Hepatocyte (in vitro differentiated cells): ENCODE measurements at places on chromosomes 7 and 10. TPM values are rescaled to one million over a fixed set of nuclear protein-coding genes. Genes with fewer than 3 reads are reported as not detected.

DNA sequence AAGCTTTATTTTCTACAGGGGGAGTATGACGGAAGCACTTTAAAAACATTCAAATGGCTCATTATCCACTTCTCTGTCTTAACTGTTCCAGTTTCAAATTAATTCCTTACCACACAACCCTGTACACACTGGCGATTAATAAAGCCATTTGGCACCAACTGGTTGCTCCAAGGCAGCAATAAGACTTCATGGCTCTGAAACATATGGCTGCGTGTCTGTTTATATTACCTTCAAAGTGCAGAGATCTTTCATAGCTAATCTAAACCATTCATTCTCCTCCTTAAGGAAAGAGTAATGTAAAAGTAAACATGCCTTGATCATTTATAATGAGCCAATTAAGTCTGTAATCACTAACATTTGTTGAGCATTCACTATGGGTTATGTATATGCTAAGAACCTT lies 325.7 kb downstream of the PARD3 start:
- H3K27me3 ChIP-seq: no peaks in the 10 kb centered on the region
- no peak for DNase-seq
- H3K4me3 ChIP-seq: no peak overlapping the region
- no peak overlapping the region for H3K27ac ChIP-seq
- H3K4me1 ChIP-seq: peaks cover 10% of the 10 kb centered on the region

DNA sequence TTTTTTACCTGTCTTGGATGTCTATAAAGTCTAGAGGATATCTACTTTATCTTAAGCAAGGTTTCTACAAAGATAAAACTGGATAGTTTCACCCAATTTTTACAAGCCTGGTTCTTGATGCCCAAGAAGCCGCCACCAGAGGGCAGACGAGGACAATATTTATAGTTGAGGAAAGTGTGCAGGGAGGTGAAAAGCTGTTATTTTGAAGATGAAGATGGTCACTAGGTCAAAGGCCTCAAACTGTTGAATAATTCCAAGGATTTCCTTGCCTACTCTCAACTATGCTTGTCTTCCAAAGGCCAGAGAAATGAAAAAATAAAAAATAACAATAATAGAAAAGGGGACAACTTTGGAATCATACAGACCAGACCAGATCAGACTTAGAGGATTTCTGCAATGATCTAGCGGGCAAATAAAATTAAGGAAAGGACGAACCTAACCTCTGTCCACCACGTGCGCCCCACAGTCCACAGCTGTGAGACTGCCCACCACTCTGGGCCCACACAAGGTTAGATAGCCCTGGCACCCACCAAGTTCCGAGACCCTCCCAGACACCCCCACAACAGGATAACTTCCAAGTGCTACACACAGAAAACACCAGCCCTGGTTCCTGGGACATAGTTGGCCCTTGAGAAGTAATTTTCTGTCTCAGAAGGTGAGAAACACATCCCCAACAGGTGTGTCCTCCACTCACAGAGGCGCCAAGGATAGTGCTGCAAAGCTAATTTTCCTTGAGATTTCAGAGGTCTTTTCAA lies 2.8 kb downstream of the PKD1L1 start:
- no peaks in the 10 kb centered on the region for H3K27me3 ChIP-seq
- H3K4me3 ChIP-seq: no peak overlapping the region
- H3K27ac ChIP-seq: no peak overlapping the region
- peaks cover 10% of the 10 kb centered on the region for H3K4me1 ChIP-seq

The MSS51 gene
- 1.2 and 1.6 TPM in 2 replicates for total RNA-seq

The CPA2 gene
- 198 and 298 TPM in 2 replicates for total RNA-seq

DNA sequence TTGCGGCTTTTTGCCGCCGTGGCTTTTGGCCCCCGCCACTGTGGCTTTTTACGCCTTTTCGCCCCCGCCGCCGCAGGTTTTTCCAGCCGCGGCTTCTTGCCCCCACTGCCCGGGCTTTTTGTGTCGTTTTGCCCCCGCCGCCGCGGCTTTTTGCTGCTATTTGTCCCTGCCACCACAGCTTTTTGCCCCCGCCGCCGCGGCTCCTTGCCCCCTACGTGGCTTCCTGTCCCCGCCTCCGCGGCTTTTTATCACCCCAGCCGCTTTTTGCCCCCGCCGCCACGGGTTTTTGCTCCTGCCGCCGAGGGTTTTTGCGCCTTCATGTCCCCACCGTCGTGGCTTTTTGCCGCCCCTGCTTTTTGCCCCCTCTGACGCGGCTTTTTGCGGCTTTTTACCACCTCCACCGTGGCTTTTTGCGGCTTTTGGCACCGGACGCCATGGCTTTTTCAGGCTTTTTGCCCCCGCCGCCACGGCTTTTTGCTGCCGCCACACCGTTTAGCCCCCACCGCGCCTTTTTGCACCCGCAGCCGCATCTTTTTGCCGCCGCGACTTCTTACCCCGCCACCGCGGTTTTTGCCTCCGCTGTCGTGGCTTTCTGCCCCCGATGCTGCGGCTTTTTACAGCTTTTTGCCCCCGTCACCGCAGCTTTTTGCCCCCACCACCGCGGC lies 637.0 kb downstream of the ZNF716 start:
- no peak for DNase-seq
- H3K4me3 ChIP-seq: no peak overlapping the region
- H3K4me1 ChIP-seq: no peaks in the 10 kb centered on the region

DNA sequence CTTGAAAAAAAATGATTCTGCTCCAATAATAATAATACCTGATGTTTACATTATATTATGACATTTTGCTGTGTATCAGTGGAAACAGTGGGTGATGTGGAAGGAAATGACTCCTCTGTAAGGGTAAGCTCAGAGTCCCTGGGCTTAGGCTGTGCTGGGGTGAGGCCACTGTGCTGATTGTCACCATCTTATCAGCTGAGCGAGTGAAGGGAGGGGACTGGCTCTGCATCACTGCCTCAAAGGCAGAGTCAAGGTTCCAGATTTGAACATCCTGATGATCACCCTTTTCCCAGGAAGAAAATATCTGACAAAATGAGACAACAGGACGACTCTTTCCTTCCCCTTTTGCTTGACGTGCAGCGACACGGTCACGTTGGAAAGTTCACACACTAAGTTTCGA lies 24.0 kb upstream of the HABP2 start:
- no peak overlapping the region for H3K4me3 ChIP-seq
- H3K27ac ChIP-seq: no peak overlapping the region
- no peaks in the 10 kb centered on the region for H3K36me3 ChIP-seq
- H3K27me3 ChIP-seq: no peaks in the 10 kb centered on the region

GRCh38 chr7:141950806-141951205 lies 4.0 kb upstream of the CLEC5A start:
- H3K27ac ChIP-seq: no peak overlapping the region
- no peaks in the 10 kb centered on the region for H3K4me1 ChIP-seq
- no peaks in the 10 kb centered on the region for H3K27me3 ChIP-seq
- no peak overlapping the region for H3K4me3 ChIP-seq

The EPDR1 gene
- 9.6 and 12.2 TPM in 2 replicates for total RNA-seq

DNA sequence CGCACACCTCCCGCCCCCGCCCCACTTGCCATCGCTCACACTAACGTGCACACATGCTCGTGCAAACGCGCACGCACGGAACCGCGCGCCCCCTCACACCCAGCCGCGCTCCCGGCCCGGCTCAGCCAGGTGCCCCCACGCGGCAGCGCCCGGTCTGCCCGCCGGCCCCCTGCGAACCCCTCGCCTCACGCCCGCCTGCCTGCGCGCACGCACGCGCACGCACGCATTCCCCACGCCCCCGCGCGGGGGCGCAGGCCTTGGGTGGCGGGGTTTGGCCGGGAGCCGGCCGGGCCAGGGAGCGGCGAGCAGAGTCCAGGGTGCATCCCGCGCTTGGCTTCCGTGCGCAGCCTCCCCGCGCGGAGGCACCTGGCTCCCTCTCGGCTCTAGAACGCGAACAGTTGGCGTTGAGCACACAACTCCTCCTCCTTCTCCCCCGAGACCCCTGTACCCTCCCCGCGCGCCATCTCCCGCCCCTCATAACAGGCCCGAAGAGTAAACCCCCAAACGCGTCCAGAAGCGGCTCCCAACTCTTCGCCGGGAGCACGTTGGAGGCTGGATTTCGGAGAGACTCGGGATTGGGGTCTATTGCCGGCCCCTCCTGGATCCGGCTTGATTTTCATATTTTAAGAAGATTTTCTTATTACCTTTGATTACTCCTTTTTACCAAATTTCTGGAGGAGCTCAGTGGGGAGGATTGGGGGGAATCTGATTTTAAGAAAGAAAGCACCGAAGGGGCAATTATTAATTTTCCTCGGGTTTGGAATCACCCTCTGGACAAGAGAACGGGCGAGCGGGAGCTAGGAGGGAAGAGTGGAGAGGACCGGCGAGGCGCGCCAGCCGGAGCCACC lies 527 bp upstream of the SORCS3 start:
- peaks cover 17% of the 10 kb centered on the region for H3K4me1 ChIP-seq
- DNase-seq: peak; percentile 49
- H3K27me3 ChIP-seq: peaks cover 90% of the 10 kb centered on the region
- no peaks in the 10 kb centered on the region for H3K36me3 ChIP-seq
- peak overlapping the region; percentile 20 for H3K4me3 ChIP-seq
- no peak overlapping the region for H3K27ac ChIP-seq

The ORC5 gene
- total RNA-seq: 9.1 and 11.9 TPM in 2 replicates

DNA sequence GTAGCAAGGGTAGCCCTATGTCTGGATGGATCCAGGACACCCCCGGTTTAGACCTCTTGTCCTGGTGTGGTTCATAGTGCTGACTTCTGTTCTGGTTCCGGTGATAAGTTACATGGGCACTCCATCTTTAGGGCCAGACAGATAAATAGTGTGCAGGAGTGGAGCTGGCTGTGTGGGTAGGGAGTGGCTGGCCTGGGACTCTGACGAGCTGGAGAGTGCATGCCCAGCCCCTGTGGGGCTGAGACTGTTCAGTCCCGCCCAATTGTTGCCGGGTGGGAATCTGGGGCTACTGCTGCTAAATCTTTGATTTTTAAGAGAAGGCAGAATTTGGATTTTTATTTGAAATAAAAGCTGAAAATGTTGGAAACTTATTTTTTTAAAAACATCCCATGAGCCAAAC lies 27.3 kb downstream of the PDCD11 start:
- no peak for DNase-seq
- no peaks in the 10 kb centered on the region for H3K36me3 ChIP-seq
- no peaks in the 10 kb centered on the region for H3K27me3 ChIP-seq
- no peak overlapping the region for H3K4me3 ChIP-seq
- H3K27ac ChIP-seq: no peak overlapping the region
- H3K4me1 ChIP-seq: no peaks in the 10 kb centered on the region

The TDRD1 gene
- total RNA-seq: not detected in 2 replicates

DNA sequence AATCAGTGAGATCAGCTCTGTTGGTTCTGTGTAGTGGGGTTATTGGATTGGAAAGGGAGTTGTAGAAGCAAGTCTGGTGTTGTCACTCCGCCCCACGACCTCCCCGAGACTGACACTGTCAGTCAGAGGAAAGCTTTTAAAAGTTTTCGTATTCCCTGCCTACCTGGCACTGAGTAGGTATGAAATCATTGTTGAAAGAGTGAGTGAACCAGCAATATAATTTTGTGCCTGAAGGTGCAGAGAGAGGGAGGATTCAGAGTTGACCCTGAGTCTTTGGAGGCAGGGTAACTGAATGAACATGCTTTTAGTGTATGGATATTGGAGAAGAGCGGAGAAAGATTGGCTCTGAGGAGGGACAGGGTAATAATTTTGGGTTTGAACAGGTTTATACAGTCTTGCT lies 27.3 kb downstream of the CCNY start:
- no peak for DNase-seq
- H3K4me1 ChIP-seq: peaks cover 43% of the 10 kb centered on the region
- no peaks in the 10 kb centered on the region for H3K36me3 ChIP-seq

The ANKRD1 gene
- total RNA-seq: 99.9 and 105 TPM in 2 replicates

The NUPR2 gene
- total RNA-seq: not detected in 2 replicates

GRCh38 chr10:47158116-47159071 lies 141.6 kb upstream of the GDF10 start:
- no peak overlapping the region for H3K27ac ChIP-seq
- H3K27me3 ChIP-seq: peaks cover 3% of the 10 kb centered on the region
- H3K4me1 ChIP-seq: no peaks in the 10 kb centered on the region
- H3K36me3 ChIP-seq: no peaks in the 10 kb centered on the region
- DNase-seq: no peak

GRCh38 chr10:71799608-71800453 lies 26.5 kb upstream of the VSIR start:
- no peaks in the 10 kb centered on the region for H3K36me3 ChIP-seq
- peaks cover 8% of the 10 kb centered on the region for H3K27me3 ChIP-seq
- H3K4me1 ChIP-seq: no peaks in the 10 kb centered on the region

DNA sequence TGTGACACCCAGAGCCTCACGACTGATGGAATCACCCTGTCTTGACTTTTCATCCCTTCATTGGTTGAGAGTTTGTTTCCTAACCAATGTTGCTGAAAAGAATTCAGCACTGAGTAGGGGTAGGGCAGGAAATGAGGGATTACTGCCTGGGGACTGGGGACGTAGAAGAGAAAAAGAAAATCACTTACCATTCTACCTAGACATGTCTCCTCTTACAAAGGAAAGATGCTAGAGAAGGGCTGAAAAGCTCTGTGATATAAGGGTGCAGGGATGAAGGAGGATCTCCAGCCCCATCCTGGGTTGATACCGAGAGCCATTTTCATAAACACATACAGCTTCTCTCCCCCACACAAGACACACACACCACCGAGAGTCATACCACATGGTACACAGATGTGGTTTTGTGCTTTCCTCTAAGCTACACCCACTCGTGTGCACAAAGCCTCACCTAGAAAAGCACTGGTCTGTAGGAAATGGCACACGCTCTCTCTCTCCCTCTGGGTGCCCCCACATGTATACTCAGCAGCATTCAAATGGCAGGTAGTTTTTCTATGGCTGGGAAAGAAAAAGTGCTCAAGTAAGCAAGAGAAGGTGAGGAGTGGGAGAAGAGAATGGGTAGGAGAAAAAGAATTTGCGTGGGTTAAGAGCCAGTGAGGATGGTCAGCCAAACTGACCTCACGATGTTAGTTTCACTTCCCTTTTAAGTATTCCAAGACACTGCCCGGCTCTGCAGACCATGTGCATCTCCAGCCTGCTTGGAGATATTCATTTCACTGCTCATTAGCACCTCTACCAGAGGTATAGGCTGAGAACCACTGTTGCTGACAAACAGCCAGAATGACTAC lies 85.8 kb downstream of the CALD1 start:
- H3K27me3 ChIP-seq: no peaks in the 10 kb centered on the region
- DNase-seq: no peak
- H3K4me3 ChIP-seq: no peak overlapping the region
- H3K27ac ChIP-seq: peak overlapping the region; percentile 73
- H3K4me1 ChIP-seq: peaks cover 37% of the 10 kb centered on the region

- H3K4me3 ChIP-seq: no peak overlapping the region
- peaks cover 30% of the 10 kb centered on the region for H3K4me1 ChIP-seq
- H3K27me3 ChIP-seq: no peaks in the 10 kb centered on the region
- H3K36me3 ChIP-seq: no peaks in the 10 kb centered on the region
- H3K27ac ChIP-seq: no peak overlapping the region
Observed at GRCh38 chr7:29851487-29851886, 45.2 kb downstream of the WIPF3 start.

The NANOS1 gene
- 3.8 and 4.5 TPM in 2 replicates for total RNA-seq
